HTR-8/SVneo (cell line): ENCODE measurements at places on chromosomes 12 and 14.

DNA sequence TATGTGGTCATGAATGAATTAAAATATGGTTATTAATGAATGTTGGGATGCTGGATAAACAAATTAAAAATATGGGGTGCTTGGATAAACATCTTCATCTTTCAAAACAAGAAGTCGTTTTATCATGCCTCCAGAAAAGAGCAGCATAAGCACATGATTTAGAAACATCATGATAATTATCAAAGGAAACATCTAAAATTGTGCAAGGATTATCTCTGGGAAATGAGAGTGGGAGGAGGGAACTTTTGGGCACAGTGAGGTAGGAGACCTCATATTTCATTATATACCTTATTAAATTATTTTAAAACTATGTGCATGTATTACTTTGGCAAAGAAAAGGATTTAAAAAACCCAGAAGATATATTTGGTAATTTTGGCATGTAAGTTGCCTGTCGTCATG lies 8.9 kb downstream of the C3AR1 start:
- no peak for DNase-seq

DNA sequence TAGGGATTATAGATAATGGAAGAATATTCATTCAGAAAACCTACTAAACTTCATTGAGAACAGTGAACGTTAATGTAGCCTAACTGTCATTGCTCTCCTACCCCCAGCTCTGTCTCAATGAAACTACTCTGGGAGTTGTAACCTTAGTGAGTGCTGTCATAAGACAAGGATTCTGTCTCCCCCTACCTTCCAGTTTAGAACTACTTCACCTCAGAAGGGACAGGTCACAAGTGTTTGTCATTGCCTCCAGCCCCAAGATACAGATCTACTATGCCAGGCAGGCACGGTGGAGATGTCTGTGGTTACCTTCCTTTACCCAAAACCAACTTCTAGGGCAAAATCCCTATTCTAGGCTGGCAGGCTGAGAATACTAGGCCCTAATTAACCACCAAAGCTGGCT lies 833.1 kb upstream of the SEL1L start:
- DNase-seq: no peak

DNA sequence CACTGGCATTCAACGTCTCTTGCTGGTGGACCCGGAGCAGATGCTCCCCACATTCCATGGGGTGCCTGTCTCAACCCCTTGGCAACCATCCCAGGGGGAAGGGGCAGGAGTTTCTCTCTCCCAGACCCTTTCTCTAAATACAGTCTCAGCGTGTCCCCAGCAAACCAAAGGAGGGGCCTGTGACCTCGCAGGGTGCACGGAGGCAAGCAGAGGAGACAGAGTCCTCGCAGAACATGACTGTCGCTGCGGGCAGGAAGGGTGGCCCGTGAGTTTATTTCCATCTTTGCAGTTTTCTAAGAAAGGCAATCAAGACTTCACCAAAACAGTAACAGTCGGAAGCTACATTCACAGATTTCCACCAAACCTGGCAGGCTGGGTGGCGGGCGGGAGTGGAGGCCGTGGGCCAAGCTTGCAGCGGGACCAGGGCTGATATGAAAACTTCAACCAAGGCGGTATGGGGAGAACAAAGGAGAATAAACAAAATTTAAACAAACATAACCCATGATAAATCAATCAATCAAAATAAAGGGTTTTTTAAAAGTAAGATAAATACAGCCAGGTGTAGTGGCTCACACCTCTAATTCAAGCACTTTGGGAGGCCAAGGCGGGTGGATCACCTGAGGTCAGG lies 18.6 kb downstream of the BRF1 start:
- DNase-seq: no peak

DNA sequence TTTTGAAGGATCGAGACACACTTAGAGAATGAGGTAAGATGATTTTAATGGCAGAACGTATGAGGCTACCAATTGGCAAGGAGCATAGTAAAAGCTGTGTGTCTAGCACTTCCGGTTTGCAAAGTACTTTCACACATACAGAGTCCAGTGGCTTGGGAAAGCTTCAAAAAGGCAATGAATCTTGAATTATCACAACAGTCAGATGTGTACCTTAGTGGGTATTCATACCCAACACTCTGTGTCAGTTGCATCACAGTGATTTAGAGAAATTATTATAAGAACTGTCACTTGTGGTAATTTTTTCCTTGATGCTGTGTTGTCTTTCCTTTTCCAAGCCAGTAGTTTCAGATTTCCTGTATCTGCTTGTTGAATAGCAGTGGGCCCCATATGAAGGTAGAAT lies 424.1 kb downstream of the PCNX1 start:
- no peak for DNase-seq

DNA sequence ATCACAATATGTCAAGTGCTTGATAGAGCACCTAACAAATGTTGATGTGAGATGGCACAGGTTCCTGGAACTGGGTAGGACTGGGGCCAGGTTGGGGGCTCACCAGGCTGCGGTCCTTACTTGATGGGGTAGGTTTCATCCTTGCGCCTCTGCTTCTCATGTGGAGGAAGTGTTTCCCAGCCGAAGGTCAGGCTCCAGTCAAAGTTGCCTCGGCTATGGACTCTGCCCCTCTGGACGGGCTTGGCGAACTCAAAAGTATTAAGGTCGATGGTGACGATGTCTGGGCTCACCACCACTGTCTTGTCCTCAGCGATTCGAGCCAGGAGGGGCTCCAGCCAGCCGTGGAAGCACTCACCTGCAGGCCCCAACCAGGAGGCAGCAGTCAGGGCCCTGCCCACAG lies 17.5 kb upstream of the CELA1 start:
- DNase-seq: no peak

DNA sequence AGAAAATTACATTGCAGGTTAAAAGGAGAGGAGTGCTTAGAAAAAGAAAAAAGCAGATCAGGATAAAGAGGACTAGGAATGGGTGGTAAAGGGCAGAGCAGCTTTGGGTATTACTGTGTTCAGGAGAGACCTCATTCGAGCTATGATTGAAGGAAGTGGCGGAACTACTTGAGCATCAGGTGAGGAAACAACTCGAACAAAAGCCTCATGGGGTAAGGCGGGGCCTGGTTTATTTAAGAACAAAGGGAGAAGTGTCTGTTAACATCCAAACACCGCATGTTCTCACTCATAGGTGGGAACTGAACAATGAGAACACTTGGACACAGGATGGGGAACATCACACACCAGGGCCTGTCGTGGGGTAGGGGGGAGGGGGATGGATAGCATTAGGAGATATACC lies 444.6 kb upstream of the CCDC196 start:
- no peak for DNase-seq

DNA sequence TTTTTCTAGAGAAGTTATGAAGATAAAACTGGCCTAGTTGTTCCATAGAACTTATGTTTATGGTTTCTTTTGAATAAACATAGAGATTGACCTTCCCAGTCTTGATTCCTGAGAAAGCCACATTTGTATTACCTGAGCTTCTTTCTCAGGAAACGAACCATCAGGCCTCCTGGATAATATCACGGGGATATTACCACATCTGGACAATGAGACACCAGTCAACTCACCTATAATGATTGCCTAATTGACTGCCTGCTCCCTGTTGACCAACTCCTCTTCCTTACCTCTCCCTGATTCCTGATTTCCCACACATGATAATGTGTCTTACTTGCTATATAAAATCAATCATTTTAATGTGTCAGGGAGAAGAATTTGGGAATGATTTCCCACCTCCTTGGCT lies 822.7 kb downstream of the LRFN5 start:
- no peak for DNase-seq

DNA sequence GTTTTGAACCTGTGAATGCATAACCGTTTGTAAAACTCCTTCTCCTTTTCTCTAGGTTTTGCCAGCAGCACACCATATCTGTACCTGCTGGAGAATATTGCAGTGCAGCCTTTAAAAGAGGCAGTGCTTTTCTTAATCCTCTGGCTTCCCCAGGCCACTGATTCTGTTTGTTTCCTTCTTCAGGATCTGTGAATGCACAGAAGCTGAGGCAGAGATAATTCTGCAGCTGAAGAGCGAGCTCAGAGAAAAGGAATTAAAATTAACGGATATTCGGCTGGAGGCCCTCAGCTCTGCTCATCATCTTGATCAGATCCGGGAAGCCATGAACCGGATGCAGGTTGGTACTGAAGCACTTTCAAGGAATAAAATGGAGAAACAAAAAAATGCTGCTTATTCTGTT lies 348.7 kb downstream of the NAV3 start:
- no peak for DNase-seq

DNA sequence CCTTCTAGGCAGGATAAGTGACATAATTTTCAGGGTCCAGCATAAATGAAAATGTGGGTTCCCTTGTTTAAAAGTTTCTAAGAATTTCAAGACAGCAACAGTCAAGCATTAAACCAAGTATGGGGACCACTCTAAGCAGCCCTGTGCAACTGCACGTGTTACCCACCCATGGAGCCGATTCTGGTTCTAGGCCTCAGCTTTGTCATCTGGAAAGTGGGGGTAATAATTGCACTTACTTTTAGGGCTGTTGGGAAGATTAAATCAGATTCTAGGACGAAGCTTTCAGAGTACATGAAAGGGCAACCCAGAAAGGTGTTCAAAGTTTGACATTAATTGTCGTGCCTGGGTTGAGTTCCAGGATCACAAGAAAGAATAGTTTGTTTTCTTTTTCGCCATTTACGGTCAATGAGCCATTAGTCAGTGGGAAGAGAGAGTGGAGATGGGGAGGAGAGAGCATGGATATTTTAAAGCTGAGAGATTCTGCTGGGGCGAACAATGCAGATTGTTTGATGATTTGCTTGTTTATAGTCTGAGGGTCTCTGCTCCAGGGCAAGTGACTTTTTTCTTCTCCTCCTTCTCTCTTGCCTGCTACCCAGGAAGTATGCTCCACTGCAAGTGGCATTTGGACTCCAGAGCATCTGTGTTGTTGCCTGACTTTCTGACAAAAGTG lies 10.7 kb upstream of the PPFIBP1 start:
- no peak for DNase-seq

DNA sequence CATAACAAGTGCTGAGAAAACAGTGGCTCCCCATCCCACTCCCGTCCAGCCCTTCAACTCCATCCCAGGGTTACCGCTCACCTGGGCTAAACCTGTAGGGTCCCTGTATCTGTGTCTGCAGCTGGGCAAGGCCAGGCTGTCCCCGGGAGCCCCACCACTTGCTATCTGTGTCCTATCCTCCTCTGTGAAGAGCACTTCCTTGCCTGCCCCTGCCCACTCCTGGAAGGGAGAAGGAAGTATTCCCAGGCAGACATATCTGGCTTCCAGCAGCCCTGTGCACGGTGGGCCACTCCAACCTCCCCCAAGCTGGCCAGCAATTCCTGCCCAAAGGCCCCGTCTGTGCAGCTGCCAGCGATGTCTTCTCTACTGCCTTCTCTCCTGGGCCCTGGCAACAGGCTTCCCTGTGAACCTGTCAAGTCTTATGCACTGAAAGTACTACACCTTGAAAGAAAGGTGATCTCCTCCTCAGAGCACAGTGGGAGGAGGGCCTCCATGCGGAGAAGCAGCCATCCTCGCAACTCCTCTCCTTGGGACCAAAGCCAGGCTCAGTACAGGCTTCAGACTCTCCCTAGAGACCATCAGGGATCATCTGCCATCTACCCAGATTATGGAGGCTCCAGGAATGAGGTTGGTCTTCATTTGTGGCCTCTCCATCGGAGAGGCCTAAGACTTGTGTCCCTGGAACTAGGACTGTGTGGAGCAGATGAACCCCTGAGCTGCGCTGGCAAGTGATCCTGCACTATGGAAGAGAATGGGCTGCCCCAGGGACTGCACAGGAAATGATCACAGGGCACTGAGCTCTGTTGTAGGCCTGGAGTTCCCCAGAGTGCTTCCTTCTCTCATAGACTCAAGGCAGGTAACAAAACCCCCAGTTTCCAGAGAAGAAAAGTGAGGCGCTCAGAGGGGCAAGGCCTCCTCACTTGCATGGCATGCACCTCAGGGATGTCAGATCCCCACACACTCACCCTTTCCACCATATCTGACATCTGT lies 663.6 kb downstream of the BCL11B start:
- no peak for DNase-seq

DNA sequence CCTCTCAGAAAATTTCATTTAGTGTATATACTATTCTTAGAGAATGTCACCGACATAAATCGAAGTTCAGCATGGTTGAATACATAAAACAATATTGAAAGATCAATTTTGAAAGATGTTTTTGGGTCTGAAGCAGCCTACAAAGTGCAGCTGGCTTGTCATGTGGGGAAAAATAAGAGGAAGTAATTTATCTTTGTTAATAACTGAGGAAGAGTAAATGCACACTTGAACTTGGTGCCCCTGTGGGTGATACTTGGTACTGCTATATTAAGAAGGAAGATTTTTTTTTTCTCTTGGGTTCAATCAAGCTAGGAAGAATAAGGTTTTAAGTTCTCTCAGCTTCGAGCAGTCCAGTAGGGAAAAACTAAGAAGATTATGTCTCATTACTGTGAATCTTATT lies 661.3 kb downstream of the RPL10L start:
- DNase-seq: no peak

DNA sequence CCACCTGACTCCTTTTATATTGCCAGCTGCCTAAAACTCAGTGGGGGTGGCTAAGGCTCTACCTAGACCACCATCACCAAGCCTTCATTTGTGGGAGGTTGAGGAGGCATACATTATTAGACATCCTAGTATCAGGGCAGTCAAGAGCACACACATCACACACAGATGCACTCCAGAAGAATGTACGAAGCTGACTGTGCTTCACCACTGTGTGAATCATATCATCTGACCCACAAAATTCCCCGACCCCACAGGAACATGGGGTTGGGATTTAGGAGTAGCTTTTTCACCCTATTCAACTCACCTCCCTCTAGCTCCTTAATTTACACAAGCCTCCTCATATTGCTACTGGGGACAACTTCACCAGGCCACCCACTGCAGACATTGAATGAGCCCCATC lies 64.8 kb upstream of the BDKRB2 start:
- DNase-seq: no peak

DNA sequence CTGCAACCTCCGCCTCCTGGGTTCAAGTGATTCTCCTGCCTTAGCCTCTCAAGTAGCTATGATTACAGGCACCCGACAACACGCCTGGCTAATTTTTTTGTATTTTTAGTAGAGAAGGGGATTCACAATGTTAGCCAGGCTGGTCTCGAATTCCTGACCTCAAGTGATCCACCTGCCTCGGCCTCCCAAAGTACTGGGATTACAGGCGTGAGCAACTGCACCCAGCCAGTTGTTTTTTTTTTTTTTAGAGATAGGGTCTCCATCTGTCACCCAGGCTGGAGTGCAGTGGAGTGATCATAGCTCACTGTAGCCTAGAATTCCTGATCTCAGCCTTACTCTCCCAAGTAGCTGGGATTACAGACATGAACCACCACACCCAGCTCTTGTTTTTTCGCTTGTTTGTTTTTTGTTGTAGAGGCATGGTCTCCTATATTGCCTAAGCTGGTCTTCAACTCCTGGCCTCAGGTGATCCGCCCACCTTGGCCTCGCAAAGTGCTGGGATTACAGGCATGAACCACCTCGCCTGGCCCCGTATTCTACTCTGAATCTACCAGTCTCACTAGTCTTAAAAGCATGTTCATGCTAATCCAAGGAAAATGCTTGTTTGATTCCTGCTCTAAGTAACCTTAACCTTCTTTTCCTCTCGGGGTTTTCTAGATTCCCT lies 31.7 kb upstream of the STRN3 start:
- DNase-seq: no peak

GRCh38 chr14:30387871-30388270 lies 171.1 kb upstream of the G2E3 start:
- DNase-seq: no peak

GRCh38 chr12:82757059-82757458 lies 70.4 kb downstream of the TMTC2 start:
- DNase-seq: no peak

- no peak for DNase-seq
Measured at GRCh38 chr12:92275443-92276154, 130.0 kb upstream of the BTG1 start.

GRCh38 chr14:54691525-54692283 lies 124.8 kb downstream of the SAMD4A start:
- DNase-seq: peak; percentile 80
